T-helper 17 cell (primary cell): ENCODE measurements at places on chromosomes 3 and 15.

- no peak for DNase-seq
- no peaks in the 10 kb centered on the region for H3K27me3 ChIP-seq
- H3K36me3 ChIP-seq: no peaks in the 10 kb centered on the region
- no peak overlapping the region for H3K4me3 ChIP-seq
- H3K27ac ChIP-seq: no peak overlapping the region
- H3K4me1 ChIP-seq: no peaks in the 10 kb centered on the region
Measured at GRCh38 chr3:135460273-135460672, 505.3 kb upstream of the PPP2R3A start.

DNA sequence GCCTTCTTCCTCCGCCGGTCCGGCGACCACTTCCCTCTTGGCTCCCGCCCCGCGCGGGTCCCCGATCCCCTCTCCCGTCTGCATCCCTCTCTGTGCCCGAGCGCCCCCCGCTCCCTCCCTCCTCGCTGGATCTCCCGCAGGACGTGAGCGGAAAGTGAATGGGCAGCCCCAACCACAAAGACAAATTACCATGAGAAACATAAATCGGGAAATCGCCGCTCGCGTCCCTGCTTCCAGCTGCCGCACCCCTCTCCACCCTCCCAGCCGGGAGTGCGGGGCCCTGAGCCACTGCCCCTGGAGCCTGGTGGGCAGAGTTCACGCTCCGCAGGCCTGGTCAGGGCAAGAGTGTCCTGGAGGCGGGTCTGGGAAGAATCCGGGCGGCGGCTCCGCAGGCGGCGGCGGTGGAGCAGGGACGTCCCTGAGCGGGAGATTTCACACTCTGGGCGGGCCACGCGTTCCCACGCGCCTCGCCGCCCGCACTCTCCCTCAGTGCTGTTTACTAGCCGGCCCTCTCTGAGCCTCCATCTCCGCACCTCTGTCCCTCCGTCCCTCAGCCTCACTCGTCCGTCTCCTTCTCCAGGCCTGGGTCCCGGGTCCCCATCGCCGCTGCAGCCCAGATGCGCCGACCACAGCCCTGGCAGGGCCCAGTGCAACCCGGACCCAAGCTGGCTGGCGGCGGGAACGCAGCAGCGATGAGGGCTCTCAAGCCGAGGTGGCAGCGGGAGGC, 835 bp downstream of the SEMA5B start:
- no peak overlapping the region for H3K27ac ChIP-seq
- peaks cover 17% of the 10 kb centered on the region for H3K4me1 ChIP-seq
- peaks cover 16% of the 10 kb centered on the region for H3K36me3 ChIP-seq
- no peak for DNase-seq
- peak overlapping the region; percentile 84 for H3K4me3 ChIP-seq
- peaks cover 43% of the 10 kb centered on the region for H3K27me3 ChIP-seq

DNA sequence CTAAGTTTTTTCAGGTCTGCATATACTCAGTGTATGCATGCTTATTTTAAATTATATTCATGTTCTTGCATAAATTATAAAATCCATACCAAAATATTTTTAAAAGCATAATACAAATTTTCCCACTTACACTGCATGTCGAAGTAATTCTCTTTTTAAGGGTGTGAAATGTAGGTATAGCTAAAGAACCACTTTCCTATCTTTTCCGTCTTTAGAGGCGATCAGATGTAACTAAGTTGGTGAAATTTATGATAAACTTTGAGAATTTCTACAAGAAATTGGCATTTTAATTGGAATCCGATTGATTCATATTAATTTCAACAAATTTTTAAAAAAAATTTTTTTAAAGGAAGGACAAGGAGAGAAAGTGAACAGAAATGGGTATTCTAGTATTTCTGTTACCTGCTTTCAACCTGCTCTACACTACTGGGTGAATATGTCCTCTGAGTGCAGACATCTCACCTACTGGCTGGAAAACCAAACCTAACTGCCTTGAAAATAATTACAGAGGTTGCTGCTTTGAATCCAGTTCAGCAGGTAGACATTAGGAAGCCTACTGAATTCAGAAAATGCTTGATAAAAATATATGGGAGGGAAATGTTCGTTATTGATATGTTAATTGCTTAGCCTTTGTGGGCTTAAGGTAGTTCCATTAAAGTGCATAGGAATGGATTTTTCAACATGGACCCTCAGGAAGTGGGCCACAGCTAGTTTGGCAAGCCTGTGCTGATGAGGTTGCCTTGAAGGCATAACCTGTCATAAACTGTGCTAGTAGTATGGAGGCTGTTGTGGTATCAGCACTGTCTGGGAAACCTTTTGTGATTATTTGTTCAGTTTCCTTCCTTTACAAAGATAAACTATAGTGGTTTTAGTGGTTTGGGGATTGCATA, 5.1 kb downstream of the TRIM71 start:
- H3K27ac ChIP-seq: no peak overlapping the region
- H3K36me3 ChIP-seq: no peaks in the 10 kb centered on the region
- peaks cover 57% of the 10 kb centered on the region for H3K27me3 ChIP-seq
- H3K4me1 ChIP-seq: peaks cover 4% of the 10 kb centered on the region
- no peak overlapping the region for H3K4me3 ChIP-seq

DNA sequence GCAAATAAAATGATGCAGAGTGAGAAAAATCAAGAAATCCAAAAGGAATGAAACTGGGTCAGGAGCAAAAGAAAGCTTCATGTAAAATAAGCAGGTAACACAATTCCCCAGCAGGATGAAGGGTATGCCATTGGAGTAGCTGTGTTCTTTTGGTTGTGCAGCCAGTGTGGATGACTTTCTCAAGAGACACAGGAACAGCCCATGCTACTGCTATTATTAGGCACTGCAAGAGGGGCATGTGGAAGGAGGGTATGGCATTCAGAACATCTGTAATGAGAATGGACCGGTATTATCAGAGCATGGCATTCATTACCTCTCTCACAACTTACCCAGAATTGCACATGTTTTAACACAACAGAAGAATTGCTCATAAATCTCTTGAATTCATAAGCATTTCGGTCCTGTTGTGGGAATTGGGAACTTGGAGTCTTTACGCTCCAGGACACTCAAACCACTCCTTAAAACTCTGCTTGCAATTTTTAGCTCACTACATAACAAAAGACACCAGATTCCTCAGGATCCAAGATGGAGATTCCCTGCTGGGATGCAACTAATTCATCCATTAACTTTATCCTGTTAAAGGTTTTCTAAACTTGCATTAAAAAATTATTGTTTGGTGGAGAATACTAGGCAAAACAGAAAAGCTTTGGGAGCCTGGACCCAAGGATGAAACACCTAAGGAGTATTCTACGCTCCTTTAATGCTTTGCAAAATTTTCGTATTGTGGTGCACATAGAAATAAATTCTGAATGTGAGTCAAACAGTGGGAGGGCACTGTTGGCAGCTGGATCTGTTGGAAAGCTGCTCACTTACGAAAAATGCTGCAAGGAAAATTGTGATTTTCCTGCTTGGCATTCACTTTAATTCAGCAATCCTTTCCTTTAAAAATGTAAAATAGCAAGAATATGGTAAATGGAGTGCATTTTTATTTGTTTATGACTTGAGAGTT, 34.6 kb upstream of the CDIN1 start:
- no peaks in the 10 kb centered on the region for H3K4me1 ChIP-seq
- DNase-seq: no peak
- peaks cover 2% of the 10 kb centered on the region for H3K36me3 ChIP-seq
- peaks cover 35% of the 10 kb centered on the region for H3K27me3 ChIP-seq
- H3K4me3 ChIP-seq: no peak overlapping the region

DNA sequence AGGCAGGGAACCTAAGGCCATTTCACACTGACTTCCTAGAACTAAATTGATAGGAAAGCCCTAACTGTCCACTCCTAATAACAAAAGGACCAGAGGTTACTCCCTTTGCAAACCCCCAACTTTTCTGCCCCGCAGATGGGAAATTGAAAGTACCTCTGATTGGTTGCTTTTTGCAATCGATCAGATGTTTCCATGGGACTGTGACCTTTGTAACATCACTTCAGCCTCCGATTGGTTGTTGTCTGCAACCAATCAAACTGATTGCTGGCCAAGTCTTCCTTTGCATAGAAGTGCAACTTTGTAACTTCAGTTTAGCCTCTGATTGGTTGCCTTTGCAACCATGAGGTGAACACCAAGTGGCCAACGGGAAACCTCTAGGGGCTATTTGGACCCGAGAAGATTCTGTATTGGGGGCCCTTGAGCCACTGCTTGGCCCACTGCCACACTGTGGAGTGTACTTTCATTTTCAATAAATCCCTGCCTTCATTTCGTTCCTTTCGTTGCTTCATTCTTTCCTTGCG, 11.3 kb upstream of the KNL1 start:
- no peak for DNase-seq
- no peak overlapping the region for H3K27ac ChIP-seq
- no peaks in the 10 kb centered on the region for H3K4me1 ChIP-seq
- H3K4me3 ChIP-seq: peak overlapping the region; percentile 58
